ENCODE measurements at places on chromosomes 2 and 18.

GRCh38 chr18:77076111-77076510 is 56.5 kb downstream of the MBP start:
- DNase-seq, result no peak

GRCh38 chr2:221775096-221775495 is 203.0 kb upstream of the EPHA4 start:
- no peak for DNase-seq

GRCh38 chr2:194867328-194867727 is 789.7 kb upstream of the SLC39A10 start:
- peak; percentile 2 for DNase-seq

GRCh38 chr2:17160594-17160993 is 357.6 kb downstream of the RAD51AP2 start:
- no peak for DNase-seq

GRCh38 chr2:38474715-38475566 is 97.9 kb upstream of the ATL2 start:
- DNase-seq, result no peak

- no peak for DNase-seq
These were observed 25.4 kb downstream of the SESTD1 start for GRCh38 chr2:179239195-179239594.

GRCh38 chr2:229980431-229981184 is 58.3 kb downstream of the FBXO36 start:
- DNase-seq, result peak; percentile 25

DNA sequence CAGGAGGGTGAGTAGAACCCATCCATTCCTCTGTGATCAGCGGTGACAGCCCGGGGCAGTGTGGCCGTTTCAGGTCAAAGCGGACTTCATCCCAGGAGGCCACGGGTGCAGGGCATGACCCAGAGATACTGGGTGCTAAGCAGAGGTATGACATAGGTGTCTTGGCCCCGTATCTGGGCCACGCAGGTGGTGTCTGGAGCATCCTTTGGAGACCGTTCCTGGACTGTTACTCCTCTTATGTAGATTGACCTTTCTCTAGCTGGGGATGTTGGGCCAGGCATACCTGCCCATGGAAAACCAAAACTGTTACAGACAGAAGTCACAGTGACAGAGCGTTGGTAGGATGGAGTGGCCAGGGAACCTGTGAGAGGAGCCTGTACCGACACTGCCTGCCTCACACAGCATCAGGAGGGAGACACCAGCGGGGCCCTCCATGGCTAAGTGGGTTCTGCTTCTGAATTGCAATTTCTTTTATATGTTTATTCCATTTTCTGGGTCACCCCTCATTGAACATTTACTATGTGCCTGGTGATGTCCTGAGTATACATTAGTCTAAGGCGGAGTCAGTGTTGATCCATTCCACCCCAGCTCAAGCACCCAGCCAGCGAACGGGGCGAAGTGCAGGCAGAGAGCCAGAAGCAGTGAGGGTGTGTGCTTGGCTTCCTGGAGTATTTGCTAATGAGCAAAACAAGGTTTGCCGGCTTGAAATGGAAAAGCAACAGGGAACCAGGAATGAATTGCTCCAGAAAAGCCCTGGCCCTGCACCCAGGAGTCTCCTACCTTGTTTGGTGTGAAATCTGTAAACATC is 141.7 kb downstream of the SH3RF3 start:
- no peak for DNase-seq

GRCh38 chr2:180979749-180980105 is 678 bp upstream of the UBE2E3 start:
- DNase-seq, result no peak

DNA sequence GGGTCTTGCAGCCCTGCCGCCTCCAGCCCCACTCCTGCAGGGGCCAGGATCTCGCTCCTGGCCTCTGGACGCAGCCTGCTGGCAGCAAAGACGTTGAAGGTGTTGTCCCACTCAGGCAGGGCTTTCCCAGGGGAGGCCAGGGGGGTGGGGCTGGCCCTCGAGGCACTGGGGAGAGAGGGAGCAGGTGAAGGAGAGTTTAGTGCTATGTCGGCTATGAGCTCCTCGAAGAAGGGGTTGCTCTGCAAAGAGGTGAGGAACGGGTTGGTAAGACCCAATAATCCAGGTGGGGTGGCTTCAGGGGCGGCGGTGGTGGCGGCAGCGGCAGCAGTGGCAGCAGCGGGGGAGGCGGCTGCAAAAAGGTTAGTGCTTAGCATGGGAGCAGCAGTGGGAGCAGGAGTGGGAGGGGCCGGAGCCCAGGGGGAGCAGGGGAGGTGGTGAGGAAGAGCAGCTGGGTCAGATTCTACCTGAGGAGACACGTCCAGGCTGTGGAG is 9.7 kb upstream of the SFXN5 start:
- no peak for DNase-seq

GRCh38 chr18:61898640-61899101 is 5.9 kb upstream of the RNF152 start:
- peak; percentile 25 for DNase-seq

All from fibroblast of skin of abdomen (primary cell).